ENCODE measurements at places on chromosomes 11 and 22.

GRCh38 chr11:81420668-81421250 lies 1312.9 kb downstream of the FAM181B start:
- DNase-seq, result no peak

DNA sequence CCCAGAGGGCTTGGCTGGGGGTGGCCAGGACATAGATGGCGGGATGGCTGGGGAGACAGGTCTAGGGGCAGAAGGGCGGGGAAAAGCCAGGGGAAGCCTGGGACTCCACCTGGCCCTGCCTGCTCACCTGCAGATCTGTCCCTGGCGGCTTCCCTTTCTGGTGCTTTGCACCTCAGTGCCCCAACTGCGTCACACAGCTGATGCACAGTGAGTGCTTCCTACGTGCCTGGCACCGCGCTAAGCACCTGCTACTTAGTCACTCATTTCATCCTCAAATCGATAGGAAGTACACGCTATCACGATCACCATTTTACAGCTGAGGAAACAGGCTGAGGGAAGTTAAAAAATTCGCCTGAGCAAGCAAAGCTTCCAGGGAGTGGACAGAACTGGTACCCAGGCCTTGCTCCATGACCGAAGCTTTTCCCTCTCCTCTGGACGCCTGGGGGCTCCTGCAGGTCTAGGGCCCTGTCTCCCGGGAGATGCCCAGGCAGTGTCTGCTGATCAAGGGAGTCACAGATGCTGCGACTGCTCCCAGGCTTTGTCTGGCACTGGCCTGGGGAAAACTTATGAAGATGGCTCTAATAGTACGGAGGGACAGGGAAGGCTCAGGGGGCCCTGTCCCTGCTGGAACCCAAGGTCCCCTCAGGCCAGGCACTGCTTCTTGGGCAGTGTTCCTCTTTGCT lies 63.0 kb upstream of the TTLL12 start:
- DNase-seq, result no peak

GRCh38 chr11:17816232-17816931 lies 81.8 kb downstream of the KCNC1 start:
- no peak for DNase-seq

GRCh38 chr11:78504181-78504580 lies 70.5 kb downstream of the NARS2 start:
- no peak for DNase-seq

DNA sequence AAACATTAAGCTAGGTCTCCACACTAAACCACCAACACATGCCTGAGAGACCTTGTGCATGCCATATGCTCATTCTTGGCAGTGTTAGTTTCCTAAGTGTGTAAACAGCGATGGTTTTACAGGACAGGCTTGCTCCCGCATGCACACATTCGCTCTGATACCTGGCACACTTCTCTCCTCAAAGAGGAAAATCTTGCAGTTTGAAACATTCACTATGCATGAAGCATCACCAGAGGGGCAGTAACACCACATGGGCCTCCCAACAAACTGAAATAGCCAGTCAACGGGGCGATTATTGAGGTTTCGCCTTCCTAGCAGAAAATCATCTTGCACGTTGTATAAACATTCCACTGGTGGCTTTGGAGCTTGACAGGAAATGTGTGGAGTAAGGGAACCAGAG lies 52.6 kb downstream of the ABTB2 start:
- DNase-seq, result no peak

DNA sequence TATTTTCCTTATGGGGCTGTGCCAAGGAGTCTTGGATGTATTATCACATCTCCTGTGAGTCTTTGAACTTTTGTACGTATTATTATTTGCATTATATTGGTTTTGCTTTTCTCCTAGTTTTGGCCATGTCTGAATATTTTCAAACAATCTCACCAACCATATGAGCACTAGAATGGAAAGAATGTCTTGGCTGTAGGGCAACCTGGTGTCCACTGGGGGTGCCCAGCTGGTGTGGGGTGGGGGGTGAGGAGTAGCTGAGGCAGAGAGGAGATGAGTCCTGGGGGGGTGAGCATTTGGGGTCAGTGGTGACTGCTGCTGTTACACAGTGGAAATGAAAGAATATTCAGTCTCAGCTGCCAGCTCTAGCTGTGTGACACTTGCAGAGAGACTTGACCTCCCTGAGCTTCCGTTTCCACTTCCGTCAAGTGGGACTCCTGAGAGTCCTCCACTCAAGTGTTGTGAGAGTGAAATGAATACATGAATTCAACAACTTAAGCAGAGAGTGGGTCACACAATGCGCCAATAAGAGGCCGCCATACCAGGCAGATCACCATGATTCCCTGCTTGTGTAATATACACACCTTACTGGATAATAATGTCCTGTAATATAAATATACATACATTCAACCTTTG lies 12.7 kb upstream of the PVALB start:
- no peak for DNase-seq

- DNase-seq, result no peak
Measured at GRCh38 chr11:116172156-116172555, 600.6 kb downstream of the BUD13 start.

DNA sequence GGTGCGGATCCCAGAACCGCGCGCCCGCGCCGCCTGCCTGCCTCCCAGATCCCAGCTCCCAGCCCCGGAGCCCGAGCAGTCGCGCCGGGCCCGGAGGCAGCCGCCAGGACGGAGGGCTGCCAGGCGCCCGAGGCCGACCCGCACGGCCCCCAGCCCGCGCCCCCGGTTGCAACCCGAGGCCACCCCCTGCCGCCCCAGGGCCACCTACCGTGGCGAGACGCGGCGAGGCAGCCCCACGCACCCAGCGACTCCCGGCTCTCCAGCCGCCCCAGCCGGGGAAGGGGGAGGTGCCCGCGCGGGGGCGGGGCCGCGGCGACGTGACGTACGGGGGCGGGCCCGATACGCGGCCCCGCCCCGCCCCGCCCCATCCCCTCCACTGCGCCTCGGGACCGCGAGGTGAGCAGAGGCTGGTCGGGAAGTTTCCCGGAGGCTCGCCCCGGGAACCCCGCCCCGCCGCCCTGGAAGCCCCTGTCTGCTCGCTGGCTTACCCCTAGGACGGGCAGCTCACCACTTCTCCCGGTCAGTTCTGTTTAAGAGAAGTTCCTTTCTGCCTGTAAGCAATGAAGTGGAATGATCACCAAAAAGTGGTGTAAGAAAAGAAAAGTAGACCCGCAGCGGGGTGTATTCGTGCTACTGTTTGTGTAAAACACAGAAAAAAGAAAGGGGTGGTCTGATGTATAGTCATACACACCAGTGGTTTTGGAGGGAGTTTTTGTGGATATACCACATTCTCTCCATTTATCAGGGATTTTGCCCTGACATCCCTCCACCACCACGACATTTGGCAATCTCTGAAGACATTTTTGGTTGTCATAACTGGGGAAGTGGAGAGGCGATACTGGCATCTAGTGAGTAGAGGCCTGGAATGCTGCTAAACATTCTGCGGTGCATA lies at the start of gene TPST2:
TPST2 (minus strand) TSS at position 288 of the 892 bp plus-strand sequence. CDS start 48,502 bp downstream, outside the sequence.
- peak; percentile 94 for DNase-seq

- peak; percentile 67 for DNase-seq
Measured at GRCh38 chr11:118318581-118319336, 14.2 kb downstream of the CD3E start.

GRCh38 chr22:40939202-40939601 lies 12.0 kb upstream of the RBX1 start:
- no peak for DNase-seq

DNA sequence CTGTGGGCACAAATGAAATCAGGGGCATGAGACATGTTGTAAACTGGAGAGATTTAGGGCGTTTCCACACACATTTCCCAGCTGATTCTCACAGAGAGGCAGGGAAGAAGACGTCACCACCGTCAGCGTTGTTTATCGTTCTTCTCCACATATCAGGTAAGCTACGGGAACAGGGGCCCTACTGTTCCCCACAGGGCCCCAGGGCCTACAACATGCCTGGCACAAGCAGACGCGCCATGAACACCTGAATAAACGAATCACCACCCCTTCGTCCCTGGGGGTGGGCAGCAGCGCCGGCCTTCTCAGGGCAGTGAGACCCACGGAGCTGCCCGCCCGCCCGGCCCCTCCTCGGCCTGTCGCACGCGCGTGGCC lies 342 bp downstream of the EFCAB6 start:
- DNase-seq, result no peak

GRCh38 chr11:121467471-121467870 lies 14.7 kb upstream of the SORL1-AS1 start:
- DNase-seq, result peak; percentile 55

DNA sequence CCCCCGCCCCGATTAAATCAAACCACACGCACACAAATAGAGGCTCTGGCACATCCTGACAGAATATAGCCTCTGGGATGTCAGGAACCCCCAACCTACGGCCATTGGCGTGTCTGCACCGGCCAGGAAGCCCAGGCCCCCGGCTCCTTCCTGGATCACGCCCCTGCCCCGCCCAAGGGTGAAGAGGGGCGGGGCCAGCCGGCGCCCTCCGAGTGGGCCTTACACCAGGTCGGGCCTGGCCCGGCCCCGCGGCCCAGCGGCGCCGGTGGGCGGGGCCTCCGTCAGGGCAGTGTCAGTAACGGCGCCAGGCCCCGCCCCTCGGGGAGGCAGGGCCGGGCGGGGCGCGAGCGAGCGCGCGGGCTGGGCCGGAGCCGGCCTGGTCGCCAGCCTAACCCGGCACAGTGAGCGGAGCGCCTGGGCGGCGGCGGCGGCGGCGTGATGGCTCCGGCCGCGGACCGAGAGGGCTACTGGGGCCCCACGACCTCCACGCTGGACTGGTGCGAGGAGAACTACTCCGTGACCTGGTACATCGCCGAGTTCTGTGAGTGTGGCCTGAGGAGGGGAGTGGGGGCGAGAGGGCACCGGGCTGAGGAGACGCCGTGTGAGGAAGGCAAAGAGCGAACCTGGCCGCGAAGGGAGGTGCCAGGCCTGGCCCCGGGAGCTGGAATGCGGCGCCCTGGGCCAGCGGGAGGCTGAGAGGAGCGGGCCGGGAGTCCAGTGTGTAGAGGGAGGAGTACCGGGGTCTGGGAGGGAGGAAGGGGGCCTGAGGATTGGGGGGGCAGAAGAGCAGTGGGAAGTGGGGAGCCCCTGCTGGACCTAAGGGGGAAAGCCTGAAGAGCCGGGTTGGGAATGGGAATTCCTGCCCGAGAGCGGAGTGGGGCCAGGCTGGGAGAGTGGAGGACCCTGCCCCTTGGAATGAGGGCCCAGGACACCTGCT lies at the start of gene ACER3:
ACER3 (plus strand) TSS at position 380 of the 937 bp plus-strand sequence; CDS start at position 439, 59 bp downstream.
- peak; percentile 97 for DNase-seq

All from activated CD4-positive, alpha-beta T cell treated with anti-CD3 and anti-CD28 coated beads, Interleukin-2, amount 10 ng/mL, durations not matched to agents 24 days and 14 days (primary cell).